Breast epithelium (tissue), 4 donors: ENCODE measurements at places on chromosomes 4 and X. TPM values are rescaled to one million over a fixed set of nuclear protein-coding genes. Genes with fewer than 3 reads are reported as not detected.

Gene TLR6
- total RNA-seq = 7.6 TPM

Gene ARHGEF38
- 62.9 TPM for total RNA-seq

Gene ARAP2
- 71.4 TPM for total RNA-seq

Gene PLXNB3
- 13.4 TPM for total RNA-seq

Gene DDX53
- not detected for total RNA-seq

Gene RS1
- total RNA-seq = not detected

Gene MMRN1
- 11.0 TPM for total RNA-seq

Gene ADGRL3
- 6.6 TPM for total RNA-seq
